ENCODE measurements at places on chromosomes 7 and 10. TPM values are rescaled to one million over a fixed set of nuclear protein-coding genes. Genes with fewer than 3 reads are reported as not detected.

Gene PLCE1
- 39.7 TPM for total RNA-seq

Gene TYW1B
- total RNA-seq = 2.3 TPM

DNA sequence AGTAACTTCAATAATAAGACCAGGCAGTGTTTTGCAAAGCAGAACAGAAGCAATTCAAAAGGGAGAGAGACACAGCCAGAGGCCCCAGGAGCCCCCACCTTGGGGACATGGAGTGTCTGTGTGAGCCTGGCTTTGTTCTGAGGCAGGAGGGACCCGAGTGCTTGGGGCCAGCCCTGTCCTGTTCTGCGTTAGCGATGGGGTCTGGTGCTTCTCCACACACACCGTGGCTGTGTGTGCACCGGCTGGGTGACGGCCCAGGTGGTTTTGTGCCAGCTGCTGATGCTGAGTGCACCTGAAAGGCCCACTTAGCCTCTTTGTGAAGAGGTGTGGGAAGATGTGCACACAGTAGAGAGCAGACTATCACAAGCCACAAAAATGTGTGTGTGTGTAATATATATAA is 468.9 kb downstream of the DNAJB6 start:
- H3K4me1 ChIP-seq = no peaks in the 10 kb centered on the region
- H3K36me3 ChIP-seq = no peaks in the 10 kb centered on the region
- peaks cover 2% of the 10 kb centered on the region for H3K27me3 ChIP-seq
- no peak overlapping the region for H3K4me3 ChIP-seq
- no peak for DNase-seq

DNA sequence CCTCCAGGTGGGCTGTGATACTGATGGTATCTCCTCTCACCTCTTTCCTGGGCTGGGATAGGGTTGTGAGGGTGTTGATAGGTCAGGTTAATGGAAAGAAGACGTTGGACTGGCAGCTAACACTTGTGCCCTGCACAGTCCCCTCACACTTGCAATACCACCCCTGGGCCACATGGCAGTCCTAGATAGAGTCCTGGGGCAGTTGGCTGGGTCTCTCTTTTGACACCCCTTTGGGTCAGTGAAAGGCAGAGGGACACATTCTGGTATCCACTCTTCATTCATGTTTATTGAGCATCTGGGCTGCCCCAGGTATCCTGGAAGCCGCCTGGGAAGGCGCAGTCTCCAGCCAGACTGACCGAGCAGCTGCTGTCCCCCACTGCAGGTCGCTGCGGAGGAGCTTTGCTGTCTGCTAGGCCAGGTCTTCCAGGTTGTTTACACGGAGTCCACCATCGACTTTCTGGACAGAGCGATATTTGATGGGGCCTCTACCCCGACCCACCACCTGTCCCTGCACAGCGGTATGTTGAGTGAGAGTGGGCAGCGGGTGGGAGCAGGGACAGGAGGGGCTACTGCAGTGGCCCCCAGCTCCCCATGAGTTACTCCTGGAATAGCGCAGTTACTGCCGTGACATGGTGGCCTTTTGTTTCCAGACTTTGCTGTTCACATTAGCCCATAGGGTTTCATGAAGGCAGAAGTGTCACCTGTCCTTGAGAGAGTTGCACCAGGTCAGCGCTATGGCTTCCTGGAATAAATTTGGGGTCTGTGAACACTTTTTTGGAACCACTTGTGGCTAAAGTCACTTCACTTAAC is 19.1 kb downstream of the NACAD start:
- no peaks in the 10 kb centered on the region for H3K4me1 ChIP-seq
- no peak overlapping the region for H3K4me3 ChIP-seq
- H3K27ac ChIP-seq = no peak overlapping the region

- no peaks in the 10 kb centered on the region for H3K27me3 ChIP-seq
- H3K36me3 ChIP-seq = no peaks in the 10 kb centered on the region
- H3K4me1 ChIP-seq = no peaks in the 10 kb centered on the region
Measured at GRCh38 chr10:103667356-103667755, 173.9 kb downstream of the NEURL1 start.
